Hematopoietic multipotent progenitor cell treated with erythropoietin and hydrocortisone succinate and interleukin-3 and kit ligand, for 8 days (in vitro differentiated cells): ENCODE measurements at places on chromosomes 2 and 18.

GRCh38 chr2:33366473-33366872 is 110.0 kb upstream of the RASGRP3 start:
- DNase-seq, result no peak

DNA sequence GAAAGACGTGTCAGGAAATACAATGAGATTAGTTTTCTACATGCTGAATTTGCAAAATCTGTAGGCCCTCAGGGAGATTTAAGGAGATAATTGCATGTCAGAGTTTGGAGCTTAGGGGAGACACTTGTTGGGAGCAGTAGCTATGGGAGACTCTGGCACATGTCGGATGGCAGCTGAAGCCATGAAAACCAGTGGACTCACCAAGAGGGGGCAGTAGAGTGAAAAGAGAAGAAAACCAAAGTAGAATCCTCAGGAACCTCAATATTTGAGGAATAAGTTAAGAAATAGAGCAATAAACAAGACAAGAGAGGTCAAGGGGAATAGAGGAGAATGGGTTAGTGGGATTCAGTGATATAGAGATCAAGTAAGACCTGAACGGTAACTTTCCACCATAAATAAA is 24.8 kb downstream of the RUFY4 start:
- DNase-seq, result peak; percentile 13

- DNase-seq, result peak; percentile 86
Measured at GRCh38 chr2:233059797-233060500, at the start of gene INPP5D. Gene INPP5D, plus strand, starts transcription at chr2:233060342. Its CDS starts 137 bp downstream, at chr2:233060479.

DNA sequence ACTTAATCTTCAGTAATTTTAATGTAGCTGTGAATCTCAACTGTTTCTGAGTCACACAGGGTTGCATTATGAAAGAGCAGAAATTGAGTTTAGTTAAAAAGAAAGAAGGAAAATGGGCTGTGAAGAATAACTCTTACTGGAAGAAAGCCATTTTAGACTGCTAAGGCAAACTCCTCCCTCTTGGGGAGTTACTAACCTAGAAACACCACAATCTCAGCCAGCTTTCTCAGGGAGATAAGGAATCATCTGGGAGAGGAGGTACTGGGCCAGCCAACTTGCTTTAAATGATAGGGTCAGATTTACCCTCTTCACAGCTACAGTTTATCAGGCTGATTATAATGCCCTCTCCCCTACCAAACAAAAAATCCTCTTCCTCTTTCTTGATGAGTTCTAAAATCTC is 119.5 kb downstream of the CCDC148 start:
- no peak for DNase-seq

- DNase-seq, result no peak
Measured at GRCh38 chr18:69935319-69936190, 12.1 kb downstream of the CD226 start.

GRCh38 chr2:263774-264492 is at the start of gene SH3YL1:
Gene SH3YL1, minus strand, starts transcription at chr2:264032. Its CDS starts 48 bp downstream, at chr2:263984.
- peak; percentile 38 for DNase-seq

GRCh38 chr2:196054631-196055030 is 14.0 kb downstream of the DNAH7 start:
- no peak for DNase-seq

GRCh38 chr18:50154420-50154819 is 40.5 kb downstream of the MYO5B start:
- no peak for DNase-seq

- no peak for DNase-seq
Measured at GRCh38 chr2:149725234-149725633, 137.7 kb upstream of the MMADHC start.
